ENCODE measurements at places on chromosomes 2 and 18. TPM values are rescaled to one million over a fixed set of nuclear protein-coding genes. Genes with fewer than 3 reads are reported as not detected.

- peak; percentile 9 for DNase-seq
These were observed 167.3 kb downstream of the HRH4 start for GRCh38 chr18:24627644-24628315.

Gene GKN1
- total RNA-seq = not detected

- no peak for DNase-seq
These were observed 58.2 kb downstream of the COPS8 start for GRCh38 chr2:237143676-237144440.

Gene LRP2
- total RNA-seq = 0.05 TPM

- no peak for DNase-seq
These were observed 11.1 kb downstream of the STAMBP start for GRCh38 chr2:73839653-73840411.
